Ecto neural progenitor cell (in vitro differentiated cells): ENCODE measurements at places on chromosomes 5 and 9.

DNA sequence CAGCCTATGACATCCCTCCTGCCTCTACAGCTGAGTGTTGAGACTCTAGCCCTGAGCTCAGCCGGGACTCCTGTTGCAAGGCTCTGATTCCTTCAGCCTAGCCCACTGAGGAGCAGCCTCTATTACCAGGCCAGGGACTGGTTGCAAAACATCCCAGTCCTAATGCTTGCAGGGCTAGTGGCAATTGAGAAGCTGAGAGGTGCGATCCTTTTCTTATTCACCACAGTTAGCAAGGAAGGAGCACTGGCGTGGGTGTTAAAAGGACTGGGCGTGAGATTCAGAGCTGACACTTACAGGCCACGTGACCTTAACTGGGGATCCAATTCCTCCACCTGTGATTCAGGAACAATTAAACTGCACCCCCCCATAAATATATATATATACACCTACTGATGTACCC is 58.8 kb downstream of the GARNL3 start:
- no peak for DNase-seq

GRCh38 chr9:115386963-115387770 is 269.2 kb upstream of the TNC start:
- DNase-seq: no peak

- no peak for DNase-seq
Observed at GRCh38 chr9:15421532-15421931, 1.1 kb upstream of the SNAPC3 start.

GRCh38 chr5:146048994-146049703 is 56.2 kb downstream of the PLAC8L1 start:
- peak; percentile 71 for DNase-seq

DNA sequence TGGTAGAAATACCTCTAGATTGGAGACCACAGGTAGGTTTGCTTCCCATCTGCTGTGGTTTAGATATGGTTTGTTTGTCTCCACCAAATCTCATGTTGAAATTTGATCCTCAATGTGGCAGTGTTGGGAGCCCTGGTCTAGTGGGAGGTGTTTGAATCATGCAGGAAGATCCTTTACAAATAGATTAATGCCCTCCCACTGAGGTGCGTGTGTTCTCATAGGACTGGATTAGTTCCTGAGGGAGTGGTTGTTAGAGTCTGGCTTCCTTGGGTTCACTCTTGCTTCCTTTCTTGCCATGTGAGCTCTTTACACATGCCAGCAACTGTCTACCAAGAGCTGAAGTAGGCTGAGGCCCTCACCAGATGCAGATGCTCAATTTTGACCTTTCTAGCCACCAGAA is 391.1 kb upstream of the GRIA1 start:
- no peak for DNase-seq

DNA sequence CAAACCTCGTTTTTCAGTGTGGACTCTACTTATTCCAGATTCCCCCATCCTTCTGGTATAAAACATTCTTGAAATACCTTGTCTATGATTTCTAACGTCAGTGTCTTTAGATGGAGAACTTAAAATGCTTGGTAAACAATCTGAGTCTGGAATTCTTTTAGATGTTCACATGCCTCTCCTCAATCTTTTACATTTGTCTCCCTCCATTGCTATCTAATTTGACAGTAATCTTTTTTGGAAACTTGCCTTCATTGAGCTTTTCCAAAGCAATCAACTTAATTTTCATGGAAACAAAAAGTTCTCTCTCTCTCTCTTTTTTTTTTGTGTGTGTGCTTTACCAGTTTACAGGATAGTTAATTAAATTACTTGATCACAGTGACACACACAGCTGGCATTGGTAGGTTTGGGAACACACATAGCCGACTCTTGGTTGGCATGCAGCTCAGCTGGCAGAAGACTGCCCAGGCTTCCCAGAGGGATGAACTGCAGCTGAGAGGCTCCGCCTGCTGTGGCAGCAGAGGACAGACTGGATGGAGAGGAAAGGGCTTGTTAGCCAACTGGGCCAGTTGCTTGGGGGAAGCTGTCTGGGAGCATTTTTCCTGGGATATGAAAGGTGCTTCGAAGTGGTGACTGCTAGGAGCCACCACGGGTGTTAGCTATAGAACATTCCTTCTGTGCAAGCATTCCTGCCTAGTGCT is 271.3 kb downstream of the ZSWIM6 start:
- DNase-seq: no peak

DNA sequence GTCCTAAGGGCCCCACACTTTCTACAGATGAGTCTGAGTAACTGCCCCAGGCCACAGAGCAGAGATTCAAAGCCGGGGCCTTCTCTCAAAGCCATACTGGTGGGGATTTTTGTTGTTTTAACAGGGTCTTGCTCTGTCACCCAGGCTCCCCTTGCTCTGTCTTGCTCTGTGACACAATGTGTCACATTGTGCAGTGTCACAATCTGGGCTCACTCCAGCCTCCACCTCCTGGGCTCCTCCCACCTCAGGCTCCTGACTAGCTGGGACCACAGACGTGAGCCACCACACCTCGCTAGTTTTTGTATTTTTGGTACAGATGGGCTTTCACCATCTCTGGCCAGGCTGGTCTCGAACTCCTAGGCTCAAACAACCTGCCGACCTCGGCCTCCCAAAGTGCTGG is 8.6 kb downstream of the AGPAT2 start:
- DNase-seq: no peak

DNA sequence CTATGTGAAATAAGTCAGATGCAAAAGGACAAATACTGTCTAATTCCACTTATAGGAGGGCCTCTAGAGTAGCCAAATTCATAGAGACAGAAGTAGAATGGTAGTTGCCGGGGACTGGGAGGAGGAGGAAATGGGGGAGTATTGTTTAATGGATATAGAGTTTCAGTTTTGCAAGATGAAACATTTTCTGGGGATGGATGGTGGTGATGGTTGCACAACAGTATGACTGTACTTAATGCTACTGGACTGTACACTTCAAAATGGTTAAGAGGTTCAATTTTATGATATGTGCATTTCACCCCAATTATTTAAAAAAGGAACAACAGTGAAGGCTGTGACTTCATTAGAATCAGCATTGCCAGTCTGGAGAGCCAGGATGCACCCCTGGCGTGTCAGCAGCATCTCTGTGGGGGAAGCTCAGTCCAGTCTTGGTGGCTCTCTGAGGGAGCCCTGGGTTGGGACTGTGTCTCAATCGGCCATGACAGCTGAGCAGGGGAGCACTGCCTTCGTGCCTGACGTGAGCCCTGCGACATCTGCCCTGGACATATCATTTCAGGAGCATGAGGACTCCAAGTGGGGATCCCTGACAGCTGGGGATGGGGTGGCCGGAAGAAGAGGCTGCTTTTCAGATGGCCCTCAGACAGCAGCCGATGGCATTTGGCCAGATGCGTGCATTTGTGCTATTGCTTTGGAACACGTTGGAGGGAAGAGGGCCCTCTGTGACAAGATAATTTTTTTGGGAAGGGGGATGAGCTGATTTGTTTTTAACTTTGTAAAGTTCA is 130.8 kb upstream of the STC2 start:
- DNase-seq: no peak

- no peak for DNase-seq
Observed at GRCh38 chr9:93452710-93453046, 703 bp downstream of the FAM120AOS start.

DNA sequence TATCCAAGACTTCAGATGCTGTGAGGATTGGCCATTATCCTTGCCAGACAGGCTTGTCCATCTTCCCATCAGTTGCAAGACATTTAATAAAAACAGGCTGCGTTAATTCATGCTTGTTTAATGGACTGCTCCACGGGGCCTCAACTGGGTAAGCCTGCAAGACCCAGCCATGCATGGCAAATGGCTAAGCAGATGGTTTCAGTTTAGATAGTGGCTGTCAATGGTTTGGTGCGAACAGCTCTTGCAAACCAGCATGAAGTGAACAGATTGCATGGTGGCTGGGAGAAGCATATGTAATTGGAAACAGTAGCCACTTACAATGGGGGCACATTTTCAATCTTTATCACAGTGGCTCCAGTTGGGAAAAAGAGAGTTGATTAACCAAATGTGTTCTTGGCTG is 628.2 kb upstream of the KLF4 start:
- no peak for DNase-seq
